ENCODE measurements at places on chromosomes 11 and 22. TPM values are rescaled to one million over a fixed set of nuclear protein-coding genes. Genes with fewer than 3 reads are reported as not detected.

- H3K4me3 ChIP-seq = no peak overlapping the region
- peaks cover 45% of the 10 kb centered on the region for H3K36me3 ChIP-seq
- no peak overlapping the region for H3K27ac ChIP-seq
- no peak for DNase-seq
- peaks cover 36% of the 10 kb centered on the region for H3K4me1 ChIP-seq
- H3K27me3 ChIP-seq = no peaks in the 10 kb centered on the region
Measured at GRCh38 chr22:50194037-50194805, 6.6 kb upstream of the SELENOO start.

DNA sequence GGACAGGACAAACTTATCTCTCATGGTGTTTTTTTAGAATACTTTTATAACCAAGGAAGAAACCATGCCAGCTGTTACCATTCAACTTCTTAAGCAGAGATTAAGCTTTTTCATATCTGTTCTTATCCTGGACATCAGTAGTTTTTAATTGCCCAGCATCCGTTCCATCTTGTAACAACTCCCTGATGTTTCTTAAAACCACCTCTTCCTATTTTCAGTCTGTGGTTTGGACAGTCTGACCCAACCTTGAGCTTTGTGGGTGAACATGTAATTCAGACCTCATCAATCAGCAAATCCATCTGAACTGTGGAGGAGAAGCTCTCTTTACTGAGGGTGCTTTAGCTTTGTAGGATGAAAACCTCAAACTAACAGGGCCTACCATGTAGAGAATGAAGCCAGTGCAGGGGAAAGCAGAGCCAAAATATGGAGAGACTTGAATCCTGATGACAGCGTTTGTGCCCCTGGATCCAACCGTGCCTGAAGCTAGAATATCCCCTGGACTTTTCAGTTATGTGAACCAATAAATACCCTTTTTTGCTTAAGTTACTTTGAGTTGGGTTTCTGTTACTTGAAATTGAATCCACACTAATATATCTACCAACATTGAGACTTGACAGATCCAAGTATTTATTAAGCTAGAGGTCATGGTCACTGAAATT lies 9.4 kb downstream of the TUG1 start:
- H3K4me1 ChIP-seq = no peaks in the 10 kb centered on the region
- no peak overlapping the region for H3K4me3 ChIP-seq
- peaks cover 18% of the 10 kb centered on the region for H3K36me3 ChIP-seq
- no peak overlapping the region for H3K27ac ChIP-seq
- DNase-seq = no peak
- no peaks in the 10 kb centered on the region for H3K27me3 ChIP-seq

DNA sequence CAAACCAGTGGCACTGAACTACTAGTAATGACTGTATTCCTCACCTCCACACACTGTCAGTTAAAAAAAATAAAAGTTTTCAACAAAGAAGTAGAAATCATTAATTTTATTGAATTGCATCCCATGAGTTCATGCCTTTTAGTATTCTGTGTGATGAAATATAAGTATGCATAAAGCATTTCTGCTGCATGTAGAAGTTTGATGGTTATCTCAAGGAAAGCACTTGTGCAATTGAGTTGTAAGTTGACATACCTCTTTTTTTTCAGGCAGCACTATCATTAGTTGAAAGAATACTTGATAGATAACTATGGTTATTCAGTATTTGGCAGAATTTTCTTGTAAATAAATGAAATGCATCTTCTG lies 104.4 kb downstream of the STIM1 start:
- H3K27ac ChIP-seq = no peak overlapping the region
- DNase-seq = no peak
- H3K4me3 ChIP-seq = no peak overlapping the region
- no peaks in the 10 kb centered on the region for H3K4me1 ChIP-seq
- no peaks in the 10 kb centered on the region for H3K27me3 ChIP-seq

DNA sequence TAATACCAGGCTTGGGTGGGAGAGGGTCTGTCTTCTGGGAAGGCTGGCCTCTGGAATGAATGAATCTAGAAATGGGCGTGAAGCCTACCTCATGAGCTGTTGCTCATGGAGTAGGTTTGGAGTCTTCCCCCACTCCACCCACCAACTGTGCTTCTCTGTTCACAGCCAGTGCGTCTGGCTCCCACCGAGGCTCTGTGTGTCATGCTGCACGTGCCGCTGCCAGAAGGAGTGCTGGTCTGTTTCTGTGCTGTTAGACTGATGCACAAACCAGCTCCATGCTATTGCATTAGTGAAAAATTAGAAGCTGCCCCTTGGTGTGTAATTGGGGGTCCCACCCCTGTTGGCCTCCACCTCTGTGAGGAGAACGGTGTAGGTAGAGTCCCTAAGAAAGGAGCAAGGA lies 132.3 kb upstream of the PARVA start:
- H3K27ac ChIP-seq = no peak overlapping the region
- peaks cover 27% of the 10 kb centered on the region for H3K4me1 ChIP-seq
- H3K4me3 ChIP-seq = no peak overlapping the region
- H3K36me3 ChIP-seq = peaks cover 28% of the 10 kb centered on the region

GLB1L3 gene
- total RNA-seq = 0.43 TPM

UCP2 gene
- 56.3 TPM for total RNA-seq

UBQLN3 gene
- 0.14 TPM for total RNA-seq
